ENCODE measurements at places on chromosomes 5 and 9.

GRCh38 chr5:116772152-116772501 lies 197.5 kb upstream of the SEMA6A start:
- no peak for DNase-seq

GRCh38 chr5:128192368-128192767 lies 108.8 kb downstream of the SLC12A2 start:
- DNase-seq, result no peak

GRCh38 chr9:76027416-76027815 lies 136.9 kb downstream of the PCSK5 start:
- no peak for DNase-seq

DNA sequence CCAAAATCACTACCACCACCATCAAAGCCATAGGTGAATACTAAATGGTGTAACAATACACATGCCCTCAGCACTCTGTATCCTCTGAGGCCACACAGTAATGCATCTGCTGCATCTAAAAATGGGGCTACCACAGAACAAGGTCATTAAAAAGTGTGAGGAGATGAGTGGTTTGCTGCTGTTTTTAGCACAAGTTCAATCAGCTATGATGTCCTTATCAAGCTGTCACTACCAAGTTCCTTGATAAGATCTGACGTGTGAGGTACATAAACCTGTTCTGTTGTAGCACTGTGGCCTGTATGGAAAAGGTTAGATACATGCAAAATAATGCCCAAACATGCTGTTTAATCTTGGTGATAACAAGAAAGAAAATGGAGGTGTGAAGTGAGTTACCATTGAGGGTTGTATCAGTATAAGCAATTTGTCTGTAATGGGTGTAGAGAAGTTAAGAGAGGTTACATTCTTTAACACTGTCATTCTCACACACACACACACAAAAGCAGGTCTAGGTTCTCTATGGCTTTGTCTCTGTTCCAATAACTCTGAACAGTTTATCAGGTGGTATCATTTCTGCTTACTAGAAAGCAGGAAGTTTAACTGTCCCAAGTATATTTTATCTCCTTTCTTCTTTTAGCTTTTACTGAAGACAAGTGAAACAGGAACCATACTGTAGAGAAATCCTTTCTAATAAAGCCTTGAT lies 252.9 kb downstream of the CWC27 start:
- DNase-seq, result no peak

DNA sequence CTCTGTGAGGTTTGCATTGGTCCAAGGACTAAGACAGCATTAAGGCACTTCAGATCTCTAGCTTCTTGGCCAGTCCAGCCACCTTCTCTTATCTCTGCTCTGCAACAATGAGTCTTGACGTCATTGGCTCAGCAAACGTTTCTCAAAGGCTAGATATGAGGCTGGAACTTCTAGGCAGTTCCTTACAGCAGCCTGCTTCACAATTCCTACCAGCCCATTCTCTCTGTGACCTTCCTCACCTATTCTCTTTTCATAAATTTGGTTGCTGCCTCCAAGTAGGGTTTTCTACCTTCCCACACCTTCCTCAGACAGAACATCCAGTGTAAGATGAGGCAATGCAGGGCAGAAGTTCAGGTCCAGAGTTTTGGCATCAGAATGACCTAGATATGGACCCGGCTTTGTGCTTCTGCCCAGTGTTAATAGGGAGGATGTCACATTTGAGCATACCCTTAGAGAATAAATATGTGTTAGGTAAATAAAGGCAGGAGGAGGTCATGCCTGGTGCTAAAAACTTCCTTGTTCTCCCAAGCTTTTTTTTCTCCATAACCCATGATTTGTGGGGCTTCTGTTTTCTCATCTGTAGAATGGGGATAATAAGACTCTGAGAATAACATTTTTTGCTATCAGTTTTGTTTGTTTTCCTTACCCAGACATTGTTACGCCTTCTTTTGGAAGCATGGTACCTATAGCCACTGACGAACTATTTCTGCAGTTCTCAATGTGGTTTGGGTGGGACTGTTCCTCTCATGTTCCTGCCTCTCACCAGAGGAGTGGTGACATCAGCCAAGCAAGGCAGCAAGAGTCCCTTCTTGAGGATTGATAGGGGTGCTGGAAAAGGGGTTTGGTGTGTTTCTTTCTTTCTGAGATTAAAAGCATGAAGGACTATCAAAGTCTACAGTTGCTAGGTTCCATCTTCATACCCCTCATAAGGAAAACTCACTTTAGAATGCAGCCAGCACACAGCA lies 220.6 kb upstream of the TRIM32 start:
- no peak for DNase-seq

GRCh38 chr5:156004754-156005153 lies 322.2 kb upstream of the SGCD start:
- no peak for DNase-seq

DNA sequence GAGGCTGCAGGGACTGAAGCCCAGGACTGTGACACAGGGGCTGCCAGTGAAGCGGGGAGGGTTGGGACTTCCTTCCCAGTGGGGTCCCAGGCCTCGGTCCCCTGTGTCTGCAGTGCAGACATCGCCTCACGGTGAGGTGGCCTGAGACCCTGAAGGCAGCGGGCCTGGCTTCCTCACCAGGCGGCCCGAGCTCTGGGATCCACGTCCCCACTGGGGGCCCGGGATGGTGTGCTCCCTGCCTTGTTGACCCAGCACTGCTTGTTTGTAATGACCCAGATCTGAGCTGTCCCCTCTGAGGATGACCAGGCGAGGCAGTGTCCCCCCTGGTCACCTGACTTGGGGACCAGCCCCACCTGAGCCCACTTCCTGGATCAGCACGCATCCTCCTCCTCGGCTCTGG lies 53.1 kb downstream of the COL5A1 start:
- no peak for DNase-seq

DNA sequence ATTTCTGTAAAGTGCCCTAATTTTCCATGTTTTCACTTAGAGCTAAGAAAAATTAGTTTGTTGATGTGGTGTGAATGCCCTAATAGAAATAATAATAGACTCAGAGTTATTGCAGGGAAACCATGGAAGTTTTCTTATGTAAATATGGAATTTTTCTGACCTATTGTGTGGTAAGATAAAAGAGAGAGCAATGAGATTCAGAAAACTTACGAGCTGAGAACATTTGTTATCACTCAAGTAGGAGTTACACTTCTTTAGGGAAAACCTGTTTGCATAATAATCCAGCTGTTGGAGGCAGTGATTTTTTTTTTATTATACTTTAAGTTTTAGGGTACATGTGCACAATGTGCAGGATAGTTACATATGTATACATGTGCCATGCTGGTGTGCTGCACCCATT lies 39.2 kb downstream of the PRR16 start:
- DNase-seq, result no peak

- DNase-seq, result no peak
These were observed 14.2 kb upstream of the RGS3 start for GRCh38 chr9:113449376-113449775.

GRCh38 chr5:125510651-125511050 lies 764.2 kb upstream of the ZNF608 start:
- DNase-seq, result no peak

- no peak for DNase-seq
These were observed 21.2 kb upstream of the IL17B start for GRCh38 chr5:149400304-149400703.

DNA sequence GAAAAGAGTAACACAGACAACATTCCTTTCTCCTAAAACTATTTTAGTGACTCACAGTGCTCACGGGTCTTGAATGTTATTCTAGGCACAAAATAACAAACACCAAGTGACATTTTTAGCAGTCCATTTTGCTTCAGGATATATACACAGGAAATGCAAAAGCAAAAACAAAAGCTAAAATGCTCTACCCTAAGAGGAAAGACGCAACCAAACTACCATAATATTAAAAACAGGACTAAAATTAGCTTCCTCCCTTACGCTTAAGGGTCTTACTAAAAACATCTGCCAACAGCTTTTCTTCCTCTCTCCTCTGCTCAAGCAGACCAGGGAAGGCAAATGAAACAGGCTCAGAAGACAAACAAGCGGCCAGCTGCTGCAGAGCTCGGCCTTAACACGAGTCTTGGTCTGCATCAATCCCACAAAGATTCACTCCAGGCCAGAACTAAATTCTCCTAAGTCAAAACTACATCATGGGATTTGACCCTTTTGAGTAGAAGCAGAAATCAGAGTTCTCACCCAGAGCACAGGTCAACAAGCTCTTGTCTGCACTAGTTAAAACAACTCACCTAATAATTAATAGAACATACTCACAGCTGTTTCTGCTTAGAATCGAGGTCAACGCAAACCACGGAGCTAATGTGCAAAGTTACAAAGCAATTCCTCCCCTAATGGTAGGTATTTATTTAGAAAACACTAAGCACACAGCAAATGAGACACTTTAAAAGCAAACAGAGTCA lies 62.3 kb downstream of the RAPGEF1 start:
- DNase-seq, result no peak

DNA sequence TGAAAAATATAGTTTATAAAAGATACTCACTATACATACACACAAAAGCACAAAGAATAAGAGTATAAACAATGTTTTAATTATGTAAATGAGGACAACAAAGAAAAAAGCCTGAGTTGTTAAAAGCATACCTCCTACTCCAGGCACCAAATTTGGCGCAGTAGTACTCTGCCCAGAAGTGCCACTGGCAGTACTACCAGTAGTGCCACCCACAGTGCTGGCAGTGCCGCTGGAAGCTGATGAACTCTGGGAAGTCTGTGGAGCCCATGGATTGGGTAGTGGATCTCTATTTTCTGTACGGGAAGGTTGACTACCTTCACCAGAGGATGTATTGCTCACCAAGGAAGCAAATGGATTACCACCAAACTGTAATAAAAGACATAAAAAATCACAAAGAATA lies 30.2 kb downstream of the UBQLN1 start:
- no peak for DNase-seq

GRCh38 chr5:87410931-87411330 lies 1.8 kb downstream of the CCNH start:
- no peak for DNase-seq

GRCh38 chr9:111427186-111427585 lies 57.0 kb downstream of the ECPAS start:
- DNase-seq, result no peak

DNA sequence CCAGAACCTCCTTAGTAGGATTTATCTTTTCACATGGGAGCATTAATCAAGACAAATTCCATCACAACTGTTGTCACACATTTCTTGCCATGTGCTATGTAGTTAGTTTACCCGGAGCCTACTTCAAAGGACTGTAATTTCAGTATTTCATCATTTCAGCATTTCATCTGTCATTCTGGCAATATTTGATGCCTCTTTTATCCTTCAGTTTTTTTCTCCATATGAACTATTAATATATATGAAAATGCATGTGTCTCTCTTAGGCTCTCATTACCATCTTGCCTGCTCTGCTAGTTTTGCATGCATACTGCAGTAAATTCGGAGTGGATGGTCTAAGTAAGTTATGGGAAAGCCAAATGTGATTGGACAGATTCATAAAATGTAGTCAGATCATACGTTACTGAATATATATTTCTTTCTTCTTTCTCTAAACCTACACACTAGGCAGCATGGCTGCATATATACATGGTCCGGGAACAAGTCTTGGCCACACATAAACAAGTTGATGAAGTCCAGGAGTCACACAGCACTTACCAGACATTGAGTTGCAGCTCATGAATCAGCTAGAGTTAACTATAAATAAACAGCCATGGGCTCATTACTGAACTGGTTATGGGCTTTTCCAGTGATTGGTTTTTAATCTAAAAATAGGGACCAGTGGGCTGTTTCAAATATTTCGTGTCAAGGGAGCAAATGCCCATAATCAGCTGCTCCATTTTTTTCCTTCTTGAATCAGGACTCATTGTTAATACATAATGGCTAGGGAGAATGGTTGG lies 46.6 kb downstream of the SPATA31D1 start:
- DNase-seq, result no peak

GRCh38 chr9:98101416-98101815 lies 17.6 kb downstream of the TRIM14 start:
- no peak for DNase-seq

- DNase-seq, result no peak
These were observed 23.9 kb upstream of the IDNK start for GRCh38 chr9:83599071-83599470.

- no peak for DNase-seq
These were observed 237.8 kb upstream of the NMUR2 start for GRCh38 chr5:152642880-152643279.

GRCh38 chr9:121878271-121878822 lies 214.8 kb downstream of the TTLL11 start:
- DNase-seq, result no peak

DNA sequence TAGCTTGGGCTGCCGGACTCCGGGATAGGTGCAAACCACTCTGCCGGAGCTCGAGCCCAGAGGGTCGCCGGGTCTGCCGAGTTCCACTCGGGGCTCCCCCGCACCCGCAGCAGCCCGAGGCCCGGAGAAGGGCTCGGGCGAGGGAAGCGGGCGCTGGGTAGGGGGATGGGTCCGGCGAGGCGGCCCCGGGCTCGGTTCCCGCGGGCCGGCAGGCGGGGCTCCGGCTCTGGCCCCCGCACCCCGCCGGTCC lies 507 bp downstream of the RICTOR start:
- peak; percentile 26 for DNase-seq

DNA sequence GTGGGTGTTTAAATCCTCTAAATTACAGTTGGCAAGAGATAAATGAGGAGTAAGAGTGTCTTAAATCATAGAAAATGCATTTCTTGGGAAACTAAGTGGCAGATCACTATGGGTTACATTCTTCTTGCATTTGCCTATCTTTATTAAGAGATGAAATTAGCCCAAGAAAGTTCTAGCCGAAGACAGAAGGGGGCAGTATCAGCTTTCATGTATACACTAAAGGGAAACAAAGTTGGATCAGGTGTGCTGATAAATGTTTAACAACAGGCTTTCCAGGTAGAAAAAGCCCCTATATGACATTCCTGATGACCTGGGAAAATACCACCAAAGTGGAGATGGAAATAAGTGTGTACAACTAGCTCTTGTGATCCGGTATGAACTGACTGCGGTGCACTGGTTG lies 81.9 kb upstream of the TLR4 start:
- DNase-seq, result no peak

DNA sequence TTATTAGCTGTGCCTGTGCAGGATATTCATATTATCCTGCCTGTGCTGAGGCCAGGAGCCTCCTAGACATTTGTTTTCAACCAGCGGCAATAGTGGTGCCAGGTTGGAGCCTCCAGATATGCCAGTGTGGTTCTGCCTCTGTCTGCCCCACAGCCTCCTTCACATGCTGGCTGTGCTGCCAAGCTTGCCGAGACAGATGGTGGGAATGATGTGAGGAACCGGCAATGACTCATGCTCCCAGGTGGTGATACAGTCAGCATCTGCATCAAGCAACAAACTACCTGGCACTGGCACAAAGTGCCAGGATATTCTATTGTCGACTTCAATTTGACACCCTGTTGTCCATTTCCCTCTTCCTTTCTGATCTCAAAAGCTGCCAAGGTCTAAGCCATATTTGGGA lies 285.7 kb downstream of the CHSY3 start:
- no peak for DNase-seq

- DNase-seq, result no peak
These were observed 227.2 kb downstream of the NSG2 start for GRCh38 chr5:174272671-174273070.

- DNase-seq, result no peak
These were observed 56.5 kb upstream of the TESK1 start for GRCh38 chr9:35548571-35548970.

DNA sequence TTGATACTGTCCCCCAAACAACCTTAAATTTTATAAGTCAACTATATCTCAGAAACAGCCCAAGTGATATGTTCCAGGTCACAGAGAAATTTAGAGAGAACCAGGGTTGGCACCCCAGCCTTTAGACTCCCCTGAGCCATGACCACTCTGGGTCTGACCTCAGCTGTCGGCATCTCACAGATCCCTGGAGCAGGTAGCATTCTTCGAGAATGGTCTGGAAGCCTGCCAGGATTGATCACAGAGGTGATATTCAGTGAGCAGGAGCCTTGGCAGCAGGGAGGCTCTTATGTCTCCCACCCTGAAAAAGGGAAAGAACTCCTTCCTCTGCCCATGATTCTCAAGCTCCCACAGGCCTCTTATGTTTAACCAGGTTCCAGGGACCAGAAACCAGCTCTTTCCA lies 58.2 kb downstream of the PLK2 start:
- no peak for DNase-seq

Data from stimulated activated CD4-positive, alpha-beta T cell treated with anti-CD3 and anti-CD28 coated beads, Interleukin-1b, Interleukin-23, amount 100 ng/mL, for 48 hours (primary cell).